ENCODE measurements at places on chromosomes 12 and 14.

GRCh38 chr12:979349-979748, 11.7 kb upstream of the ERC1 start:
- no peak for DNase-seq

DNA sequence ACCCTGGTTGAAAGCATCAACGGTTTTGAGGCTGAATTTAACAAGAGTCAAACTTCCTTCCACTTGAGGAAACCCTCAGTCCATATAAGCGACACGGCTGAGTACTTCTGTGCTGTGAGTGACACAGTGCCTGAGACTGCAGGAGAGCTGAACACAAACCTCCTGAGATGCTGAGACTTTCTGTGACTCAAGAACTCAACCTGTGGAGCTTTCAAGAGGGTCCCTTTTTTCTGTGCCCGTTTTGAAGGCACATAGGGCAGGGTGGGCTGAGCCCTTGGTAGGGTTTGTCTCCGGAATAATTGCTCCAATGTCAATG, 305.3 kb upstream of the OR4E1 start:
- DNase-seq, result no peak

DNA sequence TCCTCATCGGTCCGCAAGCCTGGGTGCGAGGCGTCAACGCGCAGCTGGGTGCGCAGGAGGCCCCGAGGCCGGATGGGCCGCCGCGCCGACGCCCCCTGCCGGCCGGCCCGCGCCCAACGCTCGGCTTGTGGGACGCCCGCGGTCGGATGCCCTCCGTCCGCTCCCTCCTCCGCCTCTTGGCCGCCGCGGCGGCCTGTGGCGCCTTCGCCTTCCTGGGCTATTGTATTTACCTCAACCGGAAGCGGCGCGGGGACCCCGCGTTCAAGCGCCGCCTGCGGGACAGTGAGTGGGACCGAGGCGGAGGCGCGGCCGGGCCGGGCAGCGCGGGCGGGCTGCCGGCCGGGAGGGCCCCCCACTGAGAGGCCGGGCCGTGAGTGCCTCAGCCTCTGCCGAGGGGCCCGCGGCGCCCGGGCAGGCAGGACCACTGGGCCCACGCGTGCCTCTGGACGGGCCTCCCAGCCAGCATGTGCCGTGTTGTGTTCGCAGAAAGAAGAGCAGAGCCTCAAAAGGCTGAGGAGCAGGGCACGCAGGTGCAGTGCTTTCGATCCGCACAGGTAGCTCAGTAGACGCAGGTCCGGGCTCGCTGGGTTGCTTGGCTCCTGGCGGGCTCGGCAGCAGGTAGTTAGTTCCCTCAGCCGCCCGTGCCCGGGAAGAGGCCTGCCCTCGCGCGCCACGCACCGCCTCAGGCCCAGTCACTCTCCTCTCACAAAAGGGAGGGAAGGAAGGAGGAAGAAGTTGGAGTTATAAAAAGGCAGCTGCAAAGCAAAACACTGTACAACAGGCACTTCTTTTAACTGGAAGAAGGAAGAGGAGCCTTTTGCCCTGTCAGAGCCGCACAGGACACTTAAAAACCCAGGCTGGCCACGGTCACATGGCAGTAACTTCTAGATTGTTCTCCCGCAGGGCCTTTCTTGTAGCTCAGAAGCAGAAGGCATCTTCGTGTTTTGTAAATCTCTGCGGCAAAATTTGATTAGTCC, at the start of gene TOMM20L:
TOMM20L (plus strand) TSS at position 119 of the 977 bp plus-strand sequence; CDS start at position 147, 28 bp downstream.
- DNase-seq, result peak; percentile 46

GRCh38 chr12:52839436-52840105, 5.5 kb upstream of the KRT79 start:
- DNase-seq, result no peak

GRCh38 chr12:131430158-131430742, 280.6 kb upstream of the SFSWAP start:
- DNase-seq, result no peak

DNA sequence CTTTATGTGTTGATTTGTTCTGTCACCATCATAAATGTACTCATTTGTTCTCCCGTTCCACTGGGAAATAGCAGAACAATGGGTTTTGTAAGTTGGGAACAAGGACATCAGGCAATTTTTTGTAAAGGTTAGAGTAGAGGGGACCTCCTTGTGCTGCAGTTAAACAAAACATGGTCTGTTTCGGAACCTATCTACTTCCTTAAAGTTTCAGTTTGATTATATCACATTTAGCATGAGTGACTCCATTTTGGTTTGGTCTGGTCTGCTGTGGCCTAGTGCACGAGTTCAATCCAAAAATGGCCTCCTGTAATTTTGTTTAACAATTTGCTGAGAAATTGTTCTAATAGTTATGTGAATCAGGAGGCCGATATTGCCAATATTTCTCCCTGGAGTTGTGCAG, 372.7 kb downstream of the NUAK1 start:
- DNase-seq, result no peak

- DNase-seq, result no peak
Measured at GRCh38 chr12:112341046-112341825, 41.0 kb downstream of the HECTD4 start.

GRCh38 chr12:93134893-93135285, 205.8 kb upstream of the EEA1 start:
- DNase-seq, result no peak

DNA sequence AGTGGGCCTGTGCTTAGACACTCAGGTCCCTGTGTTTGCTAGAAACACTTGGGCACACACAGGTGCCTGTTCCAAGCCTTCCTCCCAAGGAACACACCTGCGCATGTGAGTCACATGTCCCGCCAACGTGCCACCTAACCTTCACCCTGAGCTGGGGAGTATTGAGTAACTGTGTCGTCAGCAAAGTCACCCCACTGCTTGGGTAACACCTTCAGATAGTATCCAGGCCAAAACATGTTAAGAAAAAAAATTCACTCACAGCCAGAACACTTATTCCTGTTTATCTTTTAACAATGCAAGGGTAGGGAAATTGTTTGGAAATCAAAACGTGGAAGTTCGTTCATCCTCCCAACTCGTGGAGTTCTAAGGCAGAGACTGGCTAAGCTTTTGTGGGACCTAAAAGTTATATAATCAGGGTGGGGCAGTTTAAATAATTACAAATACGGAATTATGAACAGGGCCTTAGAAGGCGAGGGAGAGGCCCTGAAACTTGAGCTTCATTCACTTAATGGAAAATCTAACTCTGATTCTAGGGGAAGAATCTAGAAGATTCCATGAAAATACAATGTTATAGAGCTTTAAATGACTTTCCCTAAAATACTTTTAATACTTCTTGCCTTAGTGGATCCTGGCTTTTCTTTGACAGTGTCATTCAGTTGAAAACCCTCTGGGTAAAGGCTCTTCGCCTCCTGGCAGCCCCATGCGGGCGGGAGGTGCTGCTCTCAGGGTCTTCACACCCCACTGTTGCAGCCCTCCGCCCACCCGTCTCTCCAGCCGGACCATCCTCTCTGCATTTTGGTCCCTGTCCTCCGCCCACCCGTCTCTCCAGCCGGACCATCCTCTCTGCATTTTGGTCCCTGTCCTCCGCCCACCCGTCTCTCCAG, 30.3 kb upstream of the ADIPOR2 start:
- peak; percentile 14 for DNase-seq

GRCh38 chr12:50112456-50113218, 601 bp downstream of the COX14 start:
- DNase-seq, result no peak
